ENCODE measurements at places on chromosomes 1 and 21. TPM values are rescaled to one million over a fixed set of nuclear protein-coding genes. Genes with fewer than 3 reads are reported as not detected.
A peak's percentile ranks its signal among the peaks of the same experiment; 100 is the strongest.

- no peaks in the 10 kb centered on the region for H3K4me1 ChIP-seq
- H3K4me3 ChIP-seq = no peak overlapping the region
- no peaks in the 10 kb centered on the region for H3K27me3 ChIP-seq
- no peak for DNase-seq
- H3K27ac ChIP-seq = no peak overlapping the region
- H3K36me3 ChIP-seq = no peaks in the 10 kb centered on the region
Measured at GRCh38 chr1:157831968-157832626, 9.5 kb downstream of the CD5L start.

DNA sequence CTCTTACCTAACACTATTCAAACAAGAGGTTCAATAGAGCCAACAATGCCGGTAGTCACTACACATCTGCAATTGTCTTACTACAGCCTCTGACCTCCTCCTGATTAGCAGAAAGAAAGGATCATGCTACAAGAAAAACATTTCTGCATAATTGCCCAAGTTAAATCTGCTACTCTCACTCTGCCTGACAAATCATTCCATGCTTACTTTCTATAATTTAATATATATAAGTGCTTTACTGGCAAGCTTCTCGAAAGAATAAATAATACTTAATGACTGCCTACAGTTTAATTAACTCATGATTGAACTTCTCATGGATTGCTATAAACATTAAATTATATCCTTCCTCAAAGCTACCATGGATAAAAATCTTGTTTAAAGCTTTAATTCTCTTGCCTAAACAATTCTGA lies 156.0 kb downstream of the SLC45A1 start:
- no peak overlapping the region for H3K4me3 ChIP-seq
- peak; percentile 53 for DNase-seq
- H3K27me3 ChIP-seq = no peaks in the 10 kb centered on the region
- H3K27ac ChIP-seq = peak overlapping the region; percentile 21

DNA sequence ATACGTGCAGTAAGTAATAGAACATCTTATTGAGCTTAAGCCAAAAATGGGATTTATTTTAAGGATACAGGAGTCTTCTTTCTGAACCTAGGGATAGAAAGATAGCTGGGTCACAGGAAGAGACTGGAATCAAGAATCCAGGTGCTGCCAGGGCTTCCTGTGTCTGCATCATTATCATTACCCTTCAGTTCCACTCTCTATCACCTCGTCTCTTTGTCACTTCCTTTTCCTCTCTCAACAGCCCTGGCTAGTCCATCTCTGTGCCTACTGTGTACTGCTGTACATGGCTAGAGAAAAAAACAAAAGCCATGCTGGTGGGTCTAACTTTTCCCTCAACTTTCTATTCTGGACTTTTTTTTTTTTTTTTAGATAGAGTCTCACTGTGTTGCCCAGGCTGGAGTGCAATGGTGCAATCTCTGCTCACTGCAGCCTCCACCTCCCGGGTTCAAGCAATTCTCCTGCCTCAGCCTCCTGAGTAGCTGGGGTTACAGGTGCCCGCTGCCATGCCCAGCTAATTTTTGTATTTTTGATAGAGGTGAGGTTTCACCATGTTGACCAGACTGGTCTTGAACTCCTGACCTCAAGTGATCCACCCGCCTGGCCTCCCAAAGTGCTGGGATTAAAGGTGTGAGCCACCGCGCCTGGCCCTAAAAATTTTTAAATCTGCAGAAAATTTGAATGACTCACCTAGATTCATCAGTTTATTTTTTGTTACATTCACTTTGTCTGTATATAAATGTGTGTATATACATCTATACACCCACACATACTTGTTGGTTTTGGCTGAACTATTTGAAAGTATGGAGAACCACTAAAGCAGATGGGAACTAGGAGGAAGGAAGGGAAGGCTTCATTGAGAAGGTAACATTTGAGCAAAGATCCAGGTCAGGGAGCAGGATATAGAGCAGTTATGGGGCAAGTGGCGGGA lies 31.9 kb downstream of the UBE4B start:
- no peaks in the 10 kb centered on the region for H3K36me3 ChIP-seq
- peaks cover 25% of the 10 kb centered on the region for H3K4me1 ChIP-seq
- peak overlapping the region; percentile 66 for H3K27ac ChIP-seq
- H3K27me3 ChIP-seq = no peaks in the 10 kb centered on the region

DNA sequence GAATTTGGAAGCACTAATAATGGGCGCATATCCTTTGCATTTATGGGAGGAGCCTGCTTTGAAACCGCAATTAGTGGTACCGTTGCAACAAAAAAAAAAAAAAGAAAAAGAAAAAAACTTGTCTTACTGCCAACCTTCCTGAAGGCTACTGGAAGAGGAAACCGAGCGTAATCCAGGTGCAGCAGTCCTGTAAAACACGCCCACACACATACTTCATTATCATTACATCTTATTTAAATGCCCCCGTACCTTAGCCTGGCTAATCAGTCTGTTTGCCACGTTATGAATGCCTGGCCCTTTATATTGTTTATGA lies 686 bp upstream of the ZNF281 start:
- DNase-seq = no peak
- H3K36me3 ChIP-seq = 0 out of 2 replicates have a peak, but pooled peaks cover 1% of the 10 kb centered on the region
- peak overlapping the region; percentile 93 for H3K4me3 ChIP-seq
- no peaks in the 10 kb centered on the region for H3K27me3 ChIP-seq
- H3K27ac ChIP-seq = peak overlapping the region; percentile 61

PLA2G2C gene
- polyA plus RNA-seq = not detected

CAPN8 gene
- polyA plus RNA-seq = 0.25 TPM

PCSK9 gene
- 80.9 TPM for polyA plus RNA-seq

EMC1 gene
- polyA plus RNA-seq = 41.8 TPM

Data from HepG2 (cell line).